ENCODE measurements at places on chromosomes 13 and 19.

DNA sequence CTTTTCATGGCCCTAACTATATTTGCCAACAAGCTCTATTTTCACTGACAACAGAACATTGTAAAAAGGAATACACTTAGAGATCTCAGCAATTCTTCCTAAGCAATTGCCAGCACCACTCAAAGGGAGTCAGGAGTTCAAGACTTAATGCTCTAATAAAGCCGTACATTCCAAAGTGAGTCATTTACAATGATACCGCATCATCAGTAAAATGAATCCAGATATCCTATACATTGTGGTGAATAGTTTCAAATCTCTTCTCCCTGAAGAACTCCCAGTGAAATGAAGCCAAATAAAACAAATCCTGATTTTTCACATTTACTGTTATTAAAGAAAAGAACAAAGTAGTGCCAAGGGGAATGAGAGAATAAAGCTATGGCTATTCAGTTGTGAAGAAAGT lies 2898.7 kb upstream of the PCDH20 start:
- DNase-seq: no peak

DNA sequence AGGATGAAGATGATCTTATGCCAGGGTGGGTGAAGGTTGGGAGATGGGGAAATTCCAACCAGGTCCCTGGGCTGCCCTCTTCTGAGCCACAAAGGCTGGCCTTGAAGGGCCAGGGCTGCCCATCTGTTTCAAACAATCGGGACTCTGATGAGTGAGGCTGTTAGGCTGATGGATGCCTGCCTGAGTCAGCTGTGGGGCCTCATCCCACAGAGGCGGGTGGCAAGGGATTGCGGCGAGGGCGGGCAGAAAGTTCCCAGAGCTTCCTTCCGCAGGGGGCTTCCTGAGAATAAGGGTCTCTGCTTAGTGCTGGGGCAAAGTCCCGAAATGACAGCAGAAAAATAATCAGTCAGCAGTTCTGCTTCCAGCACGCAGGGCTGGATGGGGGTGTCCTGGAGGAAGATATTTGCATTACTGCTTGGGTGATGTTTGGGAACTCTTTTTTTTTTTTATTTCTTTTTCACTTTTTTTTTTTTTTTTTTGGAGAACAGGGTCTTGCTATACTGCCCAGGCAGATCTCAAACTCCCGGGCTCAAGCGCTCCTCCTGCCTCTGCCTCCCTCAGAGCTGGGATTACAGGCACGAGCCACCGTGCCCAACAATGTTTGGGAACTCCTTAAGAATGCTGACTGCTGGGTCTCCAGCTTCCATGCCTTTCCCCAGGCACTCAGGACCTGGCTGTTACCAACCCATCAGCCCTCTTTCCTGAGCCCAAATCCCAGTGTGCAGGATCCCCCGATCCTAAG lies 14.1 kb downstream of the SH3GL1 start:
- DNase-seq: no peak

GRCh38 chr13:51829568-51829899 lies 15.4 kb downstream of the TMEM272 start:
- no peak for DNase-seq

- no peak for DNase-seq
Measured at GRCh38 chr13:26186995-26187394, 35.1 kb downstream of the RNF6 start.

DNA sequence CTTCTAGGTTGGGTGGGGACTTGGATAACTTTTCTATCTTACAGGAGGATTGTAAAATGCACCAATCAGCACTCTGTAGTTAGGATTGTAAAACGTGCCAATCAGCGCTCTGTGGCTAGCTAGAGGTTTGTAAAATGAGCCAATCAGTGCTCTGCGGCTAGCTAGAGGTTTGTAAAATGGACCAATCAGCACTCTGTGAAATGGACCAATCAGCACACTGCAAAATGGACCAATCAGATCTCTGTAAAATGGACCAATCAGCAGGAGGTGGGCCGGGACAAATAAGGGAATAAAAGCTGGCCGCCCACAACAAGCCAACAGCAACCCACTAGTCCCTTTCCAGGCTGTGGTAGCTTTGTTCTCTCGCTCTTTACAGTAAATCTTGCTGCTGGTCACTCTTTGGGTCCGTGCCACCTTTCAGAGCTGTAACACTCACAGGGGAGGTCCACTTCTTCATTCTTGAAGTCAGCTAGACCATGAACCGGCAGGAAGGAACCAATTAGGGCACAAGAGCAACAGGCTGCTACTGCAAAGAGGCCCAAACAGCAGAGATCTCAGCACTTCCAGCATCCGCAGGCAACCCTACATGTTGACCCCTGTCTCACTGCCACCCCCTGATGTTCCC lies 156.8 kb downstream of the DNAJC15 start:
- DNase-seq: no peak

DNA sequence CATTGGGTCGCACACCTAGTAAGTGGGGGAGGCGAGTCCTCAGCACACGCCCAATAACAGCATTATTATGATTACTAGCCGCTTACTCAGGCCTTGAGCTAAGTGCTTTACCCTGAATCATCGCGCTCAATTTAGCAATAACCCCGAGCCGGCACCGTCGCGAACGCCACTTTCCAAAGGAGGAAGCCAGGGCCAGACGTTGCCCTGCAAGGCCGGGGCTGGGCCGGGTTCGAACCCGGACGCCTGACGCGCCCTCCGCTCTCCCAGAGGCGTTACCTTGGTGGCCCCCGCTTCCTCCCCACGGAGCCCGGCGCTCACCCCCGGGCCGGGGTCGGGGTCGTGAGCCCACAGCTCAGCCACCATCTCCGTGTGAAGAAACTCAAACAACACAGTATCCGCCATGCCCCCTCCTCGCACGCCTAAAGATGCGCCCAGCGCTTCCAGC lies at the start of gene TRAPPC6A:
Gene TRAPPC6A (minus strand): TSS at position 421 of the 445 bp plus-strand sequence. CDS start 19 bp downstream, at position 402.
- DNase-seq: no peak

- DNase-seq: peak; percentile 11
Measured at GRCh38 chr19:47157431-47158321, 27.0 kb downstream of the SAE1 start.

DNA sequence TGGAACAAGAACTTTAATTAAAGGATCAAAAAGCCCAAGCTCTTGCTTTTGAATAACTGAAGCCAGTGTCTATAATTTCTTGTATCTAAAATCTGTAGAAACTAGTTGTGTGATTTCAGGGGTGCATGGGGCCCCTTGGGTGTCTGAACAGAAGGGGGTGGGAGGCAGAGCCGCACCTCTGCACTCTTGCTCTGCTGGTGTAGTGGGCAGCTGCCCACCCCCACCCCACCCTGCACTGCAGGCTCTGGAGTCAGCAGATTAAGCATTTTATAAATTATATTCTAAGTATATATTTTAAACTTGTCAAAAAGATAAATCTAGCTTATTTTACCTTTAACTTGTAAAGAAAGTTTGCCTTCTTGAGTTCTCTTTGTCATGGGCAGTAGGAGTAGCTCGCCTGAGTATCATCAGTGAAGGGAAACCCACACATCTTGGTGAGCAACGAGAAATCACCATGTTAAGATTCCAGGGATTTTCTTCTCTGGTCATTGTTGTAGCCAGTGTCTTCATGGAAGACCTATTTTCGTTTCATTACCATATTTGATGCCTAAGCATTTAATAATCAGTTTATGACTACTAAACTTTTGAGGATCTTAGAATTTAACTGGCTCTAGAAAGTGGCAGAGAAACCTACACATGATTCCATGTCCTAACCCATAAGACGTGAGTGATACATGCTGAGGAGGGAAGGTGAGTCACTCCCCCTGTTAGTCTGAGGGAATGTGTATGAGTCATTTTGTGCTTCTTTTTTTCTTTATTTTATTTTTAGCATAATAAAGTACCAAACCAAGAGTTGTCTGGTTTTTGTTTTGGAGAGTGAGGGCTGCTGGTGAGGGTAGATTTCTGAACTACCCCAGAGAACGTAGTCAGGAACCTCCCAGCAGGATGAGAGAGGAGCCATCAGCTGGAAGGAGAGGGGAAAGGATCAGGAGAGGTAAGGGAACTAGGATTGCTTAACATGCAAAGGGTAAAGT lies 7.7 kb downstream of the UBE2L5 start:
- DNase-seq: no peak

DNA sequence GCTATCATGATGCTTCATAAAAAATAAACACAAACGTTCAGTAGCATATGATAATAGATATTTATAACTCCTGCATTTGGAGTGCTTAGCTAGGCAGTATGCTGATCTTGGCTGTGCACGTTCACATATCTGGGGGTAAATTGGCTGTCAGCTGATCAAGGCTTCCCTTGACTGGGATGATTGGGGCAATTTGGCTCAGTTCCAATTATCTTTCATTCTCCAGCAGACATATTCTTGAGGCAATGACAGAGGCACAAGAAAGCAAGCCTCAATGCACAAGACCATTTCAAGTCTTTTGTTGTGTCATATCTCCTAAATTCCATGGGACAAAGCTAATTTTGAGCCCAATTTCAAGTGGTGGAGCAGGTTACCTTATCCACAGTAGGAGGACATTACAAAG lies 142.0 kb downstream of the DLEU7 start:
- no peak for DNase-seq

GRCh38 chr19:28482221-28482620 lies 730.7 kb downstream of the UQCRFS1 start:
- DNase-seq: no peak

- DNase-seq: peak; percentile 42
Measured at GRCh38 chr13:113297370-113298042, 467 bp downstream of the LAMP1 start.

DNA sequence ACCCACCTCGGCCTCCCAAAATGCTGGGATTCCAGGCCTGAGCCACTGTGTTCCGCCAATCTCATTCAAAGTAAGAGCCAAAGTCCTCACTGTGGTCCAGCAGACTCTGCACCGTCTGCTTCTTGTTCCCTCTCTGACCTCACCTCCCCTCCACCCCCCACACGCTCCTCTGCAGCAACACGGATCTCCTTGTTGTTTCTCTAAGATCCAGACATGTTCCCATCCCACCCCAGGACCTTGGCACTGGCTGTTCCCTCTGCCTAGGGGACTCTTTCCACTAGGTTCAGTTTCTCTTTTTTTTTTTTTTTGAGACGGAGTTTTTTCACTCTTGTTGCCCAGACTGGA lies 38.4 kb downstream of the LTBP4 start:
- no peak for DNase-seq

DNA sequence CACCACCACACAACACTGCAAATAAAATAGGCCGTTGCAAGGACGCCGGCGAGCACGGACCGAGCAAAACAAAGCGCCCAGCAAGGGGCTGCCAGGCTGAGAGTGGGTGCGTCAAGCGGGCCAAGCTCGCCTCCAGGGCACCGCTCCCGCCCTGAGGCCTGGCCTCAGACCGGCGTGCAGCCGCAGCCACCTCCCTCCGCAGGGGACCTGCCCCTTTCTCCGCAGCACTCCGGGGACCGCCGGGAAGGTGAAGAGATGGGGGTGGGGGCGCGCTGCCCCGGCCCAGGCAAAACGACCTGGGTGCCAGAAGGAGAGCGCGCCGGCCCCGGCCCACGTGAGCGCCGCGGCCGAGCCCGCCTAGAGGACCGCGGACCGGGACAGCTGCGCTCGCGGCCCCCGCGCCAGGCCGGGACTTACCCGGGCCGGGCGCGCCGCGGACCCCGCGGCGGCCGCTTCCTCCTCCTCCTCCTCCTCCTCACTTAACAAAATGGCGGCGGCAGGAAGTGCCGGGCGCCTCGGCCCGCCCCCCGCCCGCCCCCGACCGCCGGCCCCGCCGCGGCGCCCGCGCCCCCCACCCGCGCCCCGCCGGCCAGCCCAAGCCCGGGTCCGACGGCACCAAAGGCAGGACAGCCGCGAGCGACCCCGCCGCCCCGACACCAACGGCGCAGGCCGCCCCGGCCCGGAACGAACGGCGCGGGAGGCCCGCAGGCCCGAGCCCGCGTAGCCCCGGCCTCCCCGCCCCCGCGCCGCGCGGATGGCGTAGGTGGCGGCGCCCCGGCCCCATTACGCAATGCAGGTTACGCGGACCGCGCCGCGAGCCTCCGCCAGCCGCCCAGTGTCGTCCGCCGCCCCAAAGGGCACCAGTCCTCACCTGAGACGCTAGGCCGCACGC lies 674 bp downstream of the BRD4 start:
- DNase-seq: peak; percentile 20

DNA sequence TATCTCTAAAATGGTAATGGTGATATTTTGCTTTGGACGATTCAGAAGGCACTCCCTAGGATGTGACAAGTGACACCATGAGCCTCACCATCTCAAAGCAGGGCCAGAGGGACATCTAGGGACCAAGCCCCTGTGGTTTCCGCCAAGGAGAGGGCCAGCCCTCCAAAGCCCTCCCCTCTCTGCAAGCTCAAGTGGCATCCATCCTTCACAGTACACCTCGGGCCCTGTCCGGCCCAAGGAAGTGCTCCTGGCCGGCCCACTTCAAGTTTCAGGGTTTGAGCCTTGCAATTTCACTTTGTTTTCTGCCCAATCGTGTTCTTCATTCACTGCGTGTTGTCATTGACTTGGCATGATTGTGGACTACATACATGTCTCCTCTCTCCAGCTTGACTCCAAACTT lies 82.5 kb downstream of the TSHZ3 start:
- DNase-seq: no peak

DNA sequence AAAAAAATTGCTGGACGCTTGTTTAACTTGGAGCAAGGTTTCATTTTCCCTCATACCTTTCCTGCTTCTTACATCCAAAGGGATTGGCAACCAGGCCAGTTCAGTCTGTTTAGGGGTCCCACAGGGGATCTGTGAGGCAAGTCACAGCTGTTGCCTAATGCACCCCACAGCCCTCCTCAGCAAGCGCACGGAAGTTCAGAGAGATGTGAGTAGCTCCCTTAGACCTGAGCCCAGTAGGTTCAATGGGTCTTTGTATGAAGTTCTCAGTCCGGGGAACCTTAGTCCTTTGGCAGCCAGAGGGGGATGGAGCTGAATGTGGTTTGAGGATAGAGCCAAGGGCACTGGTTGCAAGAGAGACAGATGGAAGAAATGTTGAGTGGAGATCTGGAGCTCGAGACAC lies 13.0 kb downstream of the SAMD4B start:
- no peak for DNase-seq
